Bone marrow (tissue), 2 donors: ENCODE measurements at places on chromosomes 3 and 15.

DNA sequence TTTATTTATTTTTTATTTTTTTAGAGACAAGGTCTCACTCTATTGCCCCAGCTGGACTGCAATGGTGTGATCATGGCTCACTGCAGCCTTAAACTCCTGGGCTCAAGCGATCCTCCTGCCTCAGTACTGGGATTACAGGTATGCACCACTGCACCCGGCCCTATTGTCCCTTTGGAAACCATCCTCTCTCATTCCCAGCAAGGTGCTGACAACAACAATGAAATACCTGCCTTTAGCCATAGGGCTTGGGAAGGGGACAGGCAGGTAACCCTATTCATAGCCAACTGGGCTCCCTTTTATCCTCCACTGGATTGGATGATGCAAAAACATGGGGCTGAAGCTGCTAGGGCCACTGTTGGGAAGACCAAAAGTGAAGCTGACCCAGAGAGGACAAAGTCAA is 43.1 kb downstream of the SCAP start:
- no peak for DNase-seq

DNA sequence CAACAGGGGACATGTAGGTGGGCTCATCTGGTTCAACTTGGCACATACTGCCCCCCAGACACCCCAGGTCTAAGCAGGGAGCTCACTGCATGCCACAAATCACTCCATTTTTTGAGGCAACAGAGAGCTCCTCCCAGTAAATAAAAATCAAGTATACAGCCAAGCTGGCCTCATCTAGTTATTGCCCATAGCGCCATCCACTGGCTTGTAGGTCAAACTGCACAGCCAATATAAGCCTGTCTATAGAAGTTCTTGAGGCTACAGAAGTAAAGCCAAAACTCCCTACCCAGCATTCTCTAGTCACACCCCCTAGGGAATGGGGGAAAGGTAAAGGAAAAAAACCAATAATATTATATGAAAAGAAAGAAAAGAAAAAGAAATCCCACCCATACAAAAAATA is 453.7 kb downstream of the ZNF385D start:
- DNase-seq, result no peak

DNA sequence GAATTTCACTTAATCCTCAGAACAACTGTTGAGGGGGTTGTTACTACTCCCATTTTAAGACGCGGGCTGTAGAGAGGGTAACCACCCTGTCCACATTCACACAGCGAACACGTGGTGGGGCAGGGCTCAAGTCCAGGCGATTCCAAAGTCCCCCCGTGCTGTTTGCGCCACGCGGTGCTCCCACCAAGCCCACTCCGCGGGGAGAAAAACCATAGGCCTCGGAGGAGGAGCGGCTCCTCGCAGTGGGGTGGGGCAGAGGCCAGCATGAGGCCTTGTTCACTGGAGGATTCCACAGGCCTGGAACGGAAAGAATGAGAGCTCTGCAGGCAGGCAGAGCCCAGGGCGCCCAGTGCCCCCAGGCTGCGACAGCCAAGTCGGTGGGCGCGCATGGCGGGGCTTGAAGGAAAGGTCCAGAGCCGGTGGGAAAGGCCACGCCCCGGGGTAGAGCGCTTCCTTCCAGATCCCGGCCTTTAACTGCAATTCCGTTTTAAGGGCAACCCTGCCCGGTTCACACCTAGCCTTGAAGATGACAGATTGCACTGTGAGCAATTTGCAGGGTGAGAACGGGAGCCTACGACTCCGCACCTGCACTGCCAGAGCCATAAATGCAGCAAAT is 161.8 kb upstream of the TBL1XR1 start:
- no peak for DNase-seq

DNA sequence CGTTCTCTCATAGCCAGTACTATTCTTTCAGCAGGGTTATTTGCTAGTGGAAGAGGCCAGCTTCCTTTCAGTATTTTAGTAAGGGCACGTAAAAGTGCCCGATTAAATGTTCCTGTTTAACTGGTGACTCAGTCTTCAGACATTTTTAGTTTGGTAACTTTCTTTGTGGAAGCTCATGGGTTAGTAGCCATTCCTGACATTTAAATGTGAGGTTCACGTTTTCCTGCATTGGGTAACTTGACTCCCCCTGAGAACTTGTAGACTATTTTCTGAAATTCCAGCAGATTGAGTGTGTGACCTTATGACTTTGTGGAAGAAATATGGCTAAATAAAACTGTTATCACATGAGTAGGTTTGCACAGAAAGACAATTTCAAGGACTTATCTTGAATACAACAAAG is 16.9 kb downstream of the ABHD2 start:
- DNase-seq, result peak; percentile 11

GRCh38 chr3:111890051-111890580 is 31.1 kb downstream of the PHLDB2 start:
- no peak for DNase-seq

DNA sequence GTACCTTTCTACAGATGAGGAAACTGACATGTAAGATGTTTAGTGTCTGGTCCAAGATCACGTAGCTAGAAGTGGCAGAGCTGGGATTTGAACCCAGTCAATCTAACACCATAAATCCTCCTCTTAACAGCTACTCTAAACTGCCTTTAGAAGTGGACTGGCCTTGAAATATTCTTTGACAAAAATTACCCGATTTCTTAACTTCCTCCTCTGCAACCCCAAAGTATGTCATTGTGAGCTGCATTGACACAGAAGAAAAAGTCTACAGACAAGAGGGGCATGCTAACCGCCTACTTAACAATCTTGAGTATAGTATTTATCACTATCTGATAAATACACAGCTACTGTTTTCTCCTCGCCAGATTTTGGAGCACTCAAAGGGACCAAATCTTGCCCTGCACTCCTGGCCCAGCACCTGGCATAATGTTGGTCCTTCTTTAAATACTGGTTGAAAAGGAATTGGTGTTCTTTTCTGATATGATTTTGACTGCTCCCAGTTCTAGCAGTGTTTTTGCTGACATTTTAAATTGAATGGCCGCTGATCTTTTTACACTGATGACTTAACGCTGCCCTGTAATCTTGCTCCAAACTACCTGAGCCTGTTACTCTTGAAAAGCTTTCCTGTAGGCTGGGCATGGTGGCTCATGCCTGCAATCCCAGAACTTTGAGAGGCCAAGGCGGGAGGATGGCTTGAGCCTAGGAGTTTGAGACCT is 36.9 kb downstream of the ITPR1 start:
- no peak for DNase-seq

DNA sequence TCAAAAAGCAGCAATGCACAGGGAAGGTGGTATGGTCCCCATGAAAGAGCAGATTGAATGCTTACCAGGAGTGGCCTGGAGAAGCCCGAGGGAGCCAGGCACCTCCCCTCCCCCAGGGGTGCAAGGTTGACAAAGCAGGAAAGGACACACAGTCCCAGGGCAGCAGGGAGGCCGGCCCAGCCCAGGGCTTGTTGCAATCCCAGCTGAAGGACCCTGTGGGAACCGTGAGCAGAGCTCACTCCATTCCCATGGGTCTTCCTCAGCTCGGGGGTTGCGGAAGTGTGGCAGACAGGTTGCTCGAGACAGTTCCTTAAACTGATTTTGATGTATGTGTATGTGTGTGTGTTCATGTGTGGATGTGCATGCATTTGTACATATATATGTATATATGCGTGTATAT is 15.8 kb downstream of the UROC1 start:
- no peak for DNase-seq

DNA sequence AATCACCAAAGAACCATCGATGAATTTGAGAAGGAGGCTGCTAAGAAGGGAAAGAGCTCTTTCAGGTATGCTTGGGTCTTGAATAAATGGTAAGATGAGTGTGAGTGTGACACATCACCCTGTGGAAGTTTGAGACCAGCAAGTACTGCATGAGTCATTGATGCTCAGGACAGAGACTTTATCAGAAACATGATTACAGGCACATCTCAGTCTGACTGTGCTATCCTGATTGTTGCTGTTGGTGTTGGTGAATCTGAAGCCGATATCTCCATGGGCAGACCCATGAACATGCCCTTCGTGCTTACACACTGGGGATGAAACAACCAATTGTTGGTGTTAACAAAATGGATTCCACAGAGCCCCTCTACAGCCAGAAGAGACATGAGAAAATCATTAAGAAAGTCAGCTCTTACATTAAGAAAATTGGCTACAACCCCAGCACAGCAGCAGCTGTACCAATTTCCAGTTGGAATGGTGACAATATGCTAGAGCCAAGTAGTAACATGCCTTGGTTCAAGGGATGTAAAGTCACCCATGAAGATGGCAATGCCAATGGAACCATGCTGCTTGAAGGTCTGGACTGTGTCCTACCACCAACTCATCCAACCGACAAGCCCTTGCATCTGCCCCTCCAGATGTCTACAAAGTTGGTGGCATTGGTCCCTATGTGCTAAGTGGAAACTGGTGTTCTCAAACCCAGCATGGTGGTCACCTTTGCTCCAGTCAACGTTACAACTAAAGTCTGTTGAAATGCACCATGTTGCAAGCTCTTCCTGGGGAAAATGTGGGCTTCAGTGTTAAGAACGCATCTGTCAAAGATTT is 20.5 kb downstream of the TM4SF4 start:
- DNase-seq, result no peak

GRCh38 chr3:72481542-72481941 is 366.7 kb downstream of the SHQ1 start:
- no peak for DNase-seq

- DNase-seq, result no peak
These were observed 9.0 kb upstream of the UACA start for GRCh38 chr15:70772402-70772801.

DNA sequence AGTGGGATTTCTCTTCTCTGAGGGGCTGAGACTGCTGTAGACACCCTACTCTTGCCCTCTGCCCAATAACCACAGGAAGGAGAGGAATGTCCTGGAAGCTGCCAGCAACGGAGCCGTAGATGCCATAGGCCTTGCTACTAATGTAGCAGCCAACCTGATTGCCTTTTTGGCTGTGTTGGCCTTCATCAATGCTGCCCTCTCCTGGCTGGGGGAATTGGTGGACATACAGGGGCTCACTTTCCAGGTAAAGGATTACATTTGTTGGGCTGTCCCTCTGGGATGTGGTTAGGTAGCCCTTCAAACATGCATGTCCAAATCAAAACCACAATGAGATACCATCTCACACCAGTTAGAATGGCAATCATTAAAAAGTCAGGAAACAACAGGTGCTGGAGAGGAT is 16.1 kb downstream of the SLC28A2 start:
- no peak for DNase-seq

DNA sequence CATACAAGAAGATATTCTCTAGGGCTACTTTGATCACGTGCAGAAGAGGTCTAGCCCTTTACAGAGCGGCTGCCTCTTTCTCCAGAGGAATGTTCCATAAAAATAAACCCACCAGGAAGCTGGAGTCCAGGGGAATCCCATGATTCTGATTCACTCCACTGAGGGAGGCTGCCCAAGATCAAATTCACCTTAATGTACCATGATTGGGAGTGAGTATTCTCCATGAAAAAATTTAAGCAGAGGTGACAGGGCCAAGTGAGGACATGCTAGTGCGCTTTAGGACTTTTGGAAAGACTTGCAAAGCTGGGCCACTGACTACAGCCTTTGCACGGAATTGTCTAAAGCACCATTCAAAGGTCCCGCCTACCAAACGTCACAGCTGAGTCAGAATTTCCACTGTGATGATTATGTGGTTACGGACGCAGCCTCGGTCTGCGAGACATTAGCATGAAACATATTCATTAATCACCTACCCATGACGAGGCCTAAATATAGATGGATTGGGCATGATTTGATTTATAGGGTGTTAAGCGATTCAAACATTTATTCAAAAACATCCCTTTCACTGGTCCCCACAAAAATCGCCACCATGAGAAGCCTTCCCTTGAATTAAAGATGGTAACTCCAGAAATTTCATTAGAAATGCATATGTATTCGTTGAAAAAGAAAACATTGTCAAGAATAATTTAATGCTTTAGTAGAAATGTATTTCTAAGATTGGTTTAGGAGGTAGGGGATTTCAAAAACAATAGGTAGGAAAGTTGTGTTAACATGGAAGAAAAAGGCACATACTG is 152.6 kb downstream of the GREM1 start:
- DNase-seq, result no peak

DNA sequence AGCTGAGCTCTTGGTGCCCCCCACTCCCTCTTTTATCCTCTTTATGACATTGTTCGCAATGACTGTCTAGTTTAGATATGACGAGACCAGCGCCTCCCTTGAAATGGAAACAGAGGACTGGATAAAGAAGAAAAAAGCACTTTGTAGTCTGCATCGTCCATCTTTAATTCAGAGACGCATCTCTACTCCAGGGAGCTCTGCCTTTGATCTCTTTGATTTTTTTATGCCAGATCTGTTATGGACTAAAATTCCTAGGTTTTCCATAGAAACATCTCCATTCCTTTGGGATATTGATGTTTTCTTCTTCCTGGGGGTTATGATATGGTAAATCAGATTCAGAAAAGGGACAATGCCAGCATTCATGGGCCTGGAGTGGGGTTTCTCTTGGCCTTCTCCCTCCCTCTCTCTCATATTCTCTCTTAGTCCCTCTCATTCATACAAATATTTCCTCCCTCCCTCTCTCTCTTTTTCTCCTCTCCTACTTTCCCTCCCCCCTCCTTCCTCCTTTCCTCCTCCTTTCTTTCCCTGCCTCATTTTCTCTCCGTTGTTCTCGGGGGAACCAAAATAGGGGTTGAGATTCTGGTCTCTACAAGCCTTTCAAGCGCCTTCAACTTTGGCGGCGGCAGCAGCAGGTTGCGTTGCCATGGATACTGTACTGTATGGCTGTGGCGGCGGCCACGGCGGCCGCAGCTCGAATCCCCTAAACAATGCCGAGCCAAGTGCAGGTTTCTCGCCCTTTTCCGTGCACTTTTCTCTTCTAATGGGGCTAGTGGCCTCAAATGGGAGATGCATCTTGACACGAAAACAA is 45.5 kb downstream of the ZIC4 start:
- DNase-seq, result no peak

- DNase-seq, result no peak
These were observed 483.2 kb upstream of the SGO1 start for GRCh38 chr3:20669184-20669583.

- DNase-seq, result no peak
These were observed 251.5 kb downstream of the SUCLG2 start for GRCh38 chr3:67402873-67403272.

GRCh38 chr3:128278130-128278529 is 124.8 kb downstream of the EEFSEC start:
- DNase-seq, result no peak

DNA sequence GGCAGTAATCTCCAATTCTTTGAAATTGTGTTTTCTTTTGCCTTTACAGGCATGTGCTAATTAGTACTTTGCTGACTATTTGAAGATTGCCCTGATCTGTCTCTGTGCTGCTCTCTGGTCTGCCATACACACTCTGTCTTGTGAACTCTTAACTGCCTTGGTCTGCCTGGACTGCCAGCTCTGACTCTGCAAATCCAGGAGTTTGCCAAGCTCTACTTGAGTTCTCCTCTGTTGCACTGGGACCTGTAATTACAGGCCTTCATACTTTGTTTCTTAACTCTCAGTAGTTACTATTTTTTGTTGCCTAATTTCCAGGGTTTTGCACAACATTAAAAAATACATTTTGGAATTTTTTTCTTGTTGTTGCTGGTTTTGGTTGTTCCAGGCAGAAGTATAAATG is 155.0 kb downstream of the RSRC1 start:
- no peak for DNase-seq
